ENCODE measurements at places on chromosomes 6 and 20.

- peaks cover 11% of the 10 kb centered on the region for H3K4me1 ChIP-seq
- no peak overlapping the region for H3K27ac ChIP-seq
- no peak for DNase-seq
- H3K36me3 ChIP-seq = no peaks in the 10 kb centered on the region
- H3K27me3 ChIP-seq = no peaks in the 10 kb centered on the region
These were observed 246.8 kb upstream of the SGK1 start for GRCh38 chr6:134564705-134565104.

DNA sequence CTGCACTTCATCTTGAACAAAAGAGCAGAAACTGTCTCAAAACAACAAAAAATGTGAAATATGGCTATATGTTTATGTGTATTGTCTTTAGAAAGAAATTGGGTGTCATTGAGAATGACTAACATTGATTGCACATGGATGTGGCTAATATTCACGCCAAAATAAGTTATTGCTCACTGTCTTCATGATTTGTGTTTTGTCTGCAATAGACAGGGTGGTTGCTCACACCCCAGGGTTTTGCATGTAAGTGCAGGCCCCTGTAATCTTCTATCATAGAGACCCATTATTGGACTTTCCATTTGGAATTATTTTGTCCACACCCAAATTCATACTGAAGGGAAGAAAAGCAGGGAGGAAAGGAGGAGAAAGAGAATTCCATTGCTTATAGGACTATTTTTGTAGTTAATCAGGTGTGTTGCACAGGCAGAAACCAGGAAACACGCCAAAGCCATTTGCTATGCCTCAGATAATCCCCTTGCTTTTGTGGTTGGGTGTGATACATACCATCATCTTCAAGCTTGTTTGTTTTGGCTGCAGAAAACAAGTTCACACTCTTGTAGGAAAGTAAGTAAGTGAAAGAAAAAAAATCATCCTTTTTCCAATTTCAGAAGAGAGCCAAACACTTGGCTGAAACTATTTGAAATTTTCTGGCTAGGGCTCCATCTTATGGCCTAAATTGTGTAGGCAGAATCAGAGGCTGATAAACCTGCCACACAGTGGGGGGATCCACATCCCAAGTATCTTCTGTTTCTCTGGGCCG is 214.1 kb downstream of the COL12A1 start:
- no peaks in the 10 kb centered on the region for H3K36me3 ChIP-seq
- DNase-seq = no peak
- H3K27me3 ChIP-seq = no peaks in the 10 kb centered on the region
- no peaks in the 10 kb centered on the region for H3K4me1 ChIP-seq

- no peak overlapping the region for H3K4me3 ChIP-seq
- no peak for DNase-seq
- peaks cover 4% of the 10 kb centered on the region for H3K27me3 ChIP-seq
- H3K4me1 ChIP-seq = no peaks in the 10 kb centered on the region
- H3K27ac ChIP-seq = no peak overlapping the region
- H3K36me3 ChIP-seq = no peaks in the 10 kb centered on the region
These were observed 67.1 kb upstream of the RBM24 start for GRCh38 chr6:17214106-17214505.

- H3K27me3 ChIP-seq = peaks cover 38% of the 10 kb centered on the region
- DNase-seq = no peak
- no peaks in the 10 kb centered on the region for H3K36me3 ChIP-seq
- no peak overlapping the region for H3K27ac ChIP-seq
- H3K4me3 ChIP-seq = no peak overlapping the region
- H3K4me1 ChIP-seq = no peaks in the 10 kb centered on the region
These were observed 63.5 kb upstream of the HDDC2 start for GRCh38 chr6:125365230-125365629.

DNA sequence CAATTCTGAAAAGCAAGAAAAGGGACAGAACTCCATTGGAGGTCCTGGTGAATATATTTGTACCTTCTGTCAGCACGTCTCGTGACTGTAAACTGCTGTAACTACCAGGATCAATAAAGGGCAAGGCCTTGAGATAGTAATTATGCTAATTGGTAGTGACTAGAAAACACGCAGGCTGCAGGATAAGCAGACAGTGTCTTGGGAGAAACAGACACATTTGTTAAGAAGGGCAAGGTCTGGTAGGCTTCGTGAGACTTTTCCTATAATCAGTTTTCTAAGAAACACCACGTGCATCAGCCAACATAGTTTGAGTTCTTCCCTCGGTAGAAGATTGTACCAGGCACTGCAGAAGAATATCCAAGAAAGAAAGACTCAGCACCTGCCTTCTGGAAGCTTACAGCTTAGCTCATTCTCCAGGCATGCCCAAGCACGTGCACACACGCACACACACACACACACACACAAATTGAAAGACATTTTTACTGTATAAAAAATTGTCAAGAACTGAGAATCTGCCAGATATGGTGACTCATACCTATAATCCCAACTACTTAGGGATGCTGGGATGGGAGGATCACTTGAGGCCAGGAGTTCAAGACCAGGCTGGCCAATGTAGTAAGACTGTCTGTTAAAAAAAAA is 167.0 kb upstream of the SASH1 start:
- H3K36me3 ChIP-seq = no peaks in the 10 kb centered on the region
- peaks cover 10% of the 10 kb centered on the region for H3K27me3 ChIP-seq
- no peak overlapping the region for H3K4me3 ChIP-seq
- no peak for DNase-seq
- no peak overlapping the region for H3K27ac ChIP-seq

- peaks cover 3% of the 10 kb centered on the region for H3K36me3 ChIP-seq
- peak within 1 kb of the TSS; percentile 94 for H3K27ac ChIP-seq
- DNase-seq = peak; percentile 91
- H3K27me3 ChIP-seq = no peaks in the 10 kb centered on the region
These were observed at the start of gene COMMD7 for GRCh38 chr20:32743237-32744112. Gene COMMD7 (minus strand): TSS chr20:32743467. CDS start chr20:32743391, 76 bp downstream.

DNA sequence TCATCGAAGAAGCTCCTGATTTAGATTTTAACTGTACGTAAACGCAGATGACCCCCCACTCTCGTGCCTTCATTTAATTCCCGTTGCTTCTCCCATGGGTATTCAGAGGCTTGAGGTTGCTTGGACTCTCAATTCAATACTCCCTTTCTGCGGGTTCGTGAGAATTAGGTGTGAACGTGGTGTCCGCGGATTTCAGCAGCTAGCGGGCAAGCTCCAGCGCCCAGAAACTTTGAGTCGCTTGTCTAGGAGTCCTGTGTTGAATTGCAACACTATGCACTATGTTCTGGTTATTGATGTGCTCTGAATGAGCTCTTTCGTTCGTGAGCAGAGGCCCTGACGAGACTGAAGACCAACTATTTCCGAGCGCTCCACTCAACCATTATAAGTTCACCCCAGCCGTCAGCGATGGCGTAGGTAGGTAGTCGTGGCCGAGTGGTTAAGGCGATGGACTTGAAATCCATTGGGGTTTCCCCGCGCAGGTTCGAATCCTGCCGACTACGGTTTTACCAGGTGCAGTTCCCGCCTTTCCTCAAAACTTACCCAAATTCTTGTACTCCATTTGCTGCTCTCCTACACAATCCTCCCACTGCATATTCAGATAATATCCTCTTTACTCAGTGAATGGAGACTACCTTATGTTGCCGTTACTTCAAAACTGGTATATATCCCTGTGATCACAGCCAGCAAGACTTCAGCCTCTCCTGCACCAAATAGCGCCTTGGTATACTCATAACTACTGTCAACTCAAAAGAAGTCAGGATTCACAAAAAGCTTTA is 72.6 kb upstream of the ZNF184 start:
- H3K4me3 ChIP-seq = peak overlapping the region; percentile 71
- peaks cover 82% of the 10 kb centered on the region for H3K27me3 ChIP-seq
- DNase-seq = peak; percentile 74
- peaks cover 15% of the 10 kb centered on the region for H3K4me1 ChIP-seq
- no peak overlapping the region for H3K27ac ChIP-seq
